A549 treated with CORT108297 at 1 μM for 4 hours (cell line): ENCODE measurements at places on chromosomes 1 and 21. TPM values are rescaled to one million over a fixed set of nuclear protein-coding genes. Genes with fewer than 3 reads are reported as not detected.

GBP1 gene
- 0.09 to 0.18 TPM (median 0.10 TPM) in 5 replicates for total RNA-seq

SPRR5 gene
- total RNA-seq = not detected in 5 replicates

PSRC1 gene
- 18.1 to 27.7 TPM (median 25.9 TPM) in 5 replicates for total RNA-seq

KRTAP21-2 gene
- total RNA-seq = not detected in 5 replicates

MFAP2 gene
- total RNA-seq = 0.35 to 0.62 TPM (median 0.45 TPM) in 5 replicates

LCE3E gene
- total RNA-seq = 0.16 to 0.17 TPM in 2 of 5 replicates, not detected in the others

ELOA gene
- 25.5 to 31.7 TPM (median 25.8 TPM) in 5 replicates for total RNA-seq

TMEM69 gene
- 16.8 to 21.0 TPM (median 20.8 TPM) in 5 replicates for total RNA-seq

ELAVL4 gene
- not detected in 5 replicates for total RNA-seq

RPTN gene
- not detected in 5 replicates for total RNA-seq

CD1B gene
- not detected in 5 replicates for total RNA-seq
